Stimulated activated CD4-positive, alpha-beta T cell treated with anti-CD3 and anti-CD28 coated beads, Interleukin-2, amount 100 ng/mL, for 24 hours (primary cell): ENCODE measurements at places on chromosomes 7 and 10.

- no peak for DNase-seq
These were observed 48.1 kb upstream of the CYCS start for GRCh38 chr7:25173184-25173583.

DNA sequence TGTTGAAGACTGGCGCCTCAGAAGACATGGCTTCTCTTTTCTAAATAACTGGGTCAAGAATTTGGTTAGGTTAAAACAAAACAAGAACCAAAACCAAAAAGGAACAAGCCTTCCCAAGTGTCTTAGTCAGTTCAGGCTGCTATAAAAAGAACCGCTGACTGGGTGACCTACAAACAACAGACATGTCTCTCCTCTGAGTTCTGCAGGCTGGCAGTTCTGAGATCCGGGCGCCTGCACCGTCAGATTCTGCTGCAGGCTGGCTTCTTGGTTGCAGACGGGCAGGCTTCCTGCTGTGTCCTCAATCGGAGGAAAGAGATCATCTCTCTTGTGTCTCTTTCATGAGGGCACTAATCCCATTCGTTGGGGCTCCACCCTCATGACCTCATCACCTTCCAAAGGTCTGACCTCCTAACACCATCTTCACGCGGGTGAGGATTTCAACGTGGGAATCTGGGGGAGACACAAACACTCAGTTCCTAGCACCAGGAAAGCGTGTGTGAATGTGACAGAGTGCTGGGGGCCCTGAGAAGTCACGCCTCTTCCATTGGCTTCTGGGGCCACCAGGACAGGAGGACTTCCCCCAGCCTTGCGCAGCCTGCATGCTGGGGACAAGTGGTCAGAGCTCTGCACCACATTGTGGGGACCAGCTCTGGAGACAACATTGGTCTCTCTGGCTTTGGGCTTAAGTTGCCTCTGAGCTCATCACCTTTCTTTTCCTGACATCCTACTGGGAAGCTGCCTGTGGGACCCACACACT is 63.1 kb downstream of the ASB13 start:
- DNase-seq = no peak

DNA sequence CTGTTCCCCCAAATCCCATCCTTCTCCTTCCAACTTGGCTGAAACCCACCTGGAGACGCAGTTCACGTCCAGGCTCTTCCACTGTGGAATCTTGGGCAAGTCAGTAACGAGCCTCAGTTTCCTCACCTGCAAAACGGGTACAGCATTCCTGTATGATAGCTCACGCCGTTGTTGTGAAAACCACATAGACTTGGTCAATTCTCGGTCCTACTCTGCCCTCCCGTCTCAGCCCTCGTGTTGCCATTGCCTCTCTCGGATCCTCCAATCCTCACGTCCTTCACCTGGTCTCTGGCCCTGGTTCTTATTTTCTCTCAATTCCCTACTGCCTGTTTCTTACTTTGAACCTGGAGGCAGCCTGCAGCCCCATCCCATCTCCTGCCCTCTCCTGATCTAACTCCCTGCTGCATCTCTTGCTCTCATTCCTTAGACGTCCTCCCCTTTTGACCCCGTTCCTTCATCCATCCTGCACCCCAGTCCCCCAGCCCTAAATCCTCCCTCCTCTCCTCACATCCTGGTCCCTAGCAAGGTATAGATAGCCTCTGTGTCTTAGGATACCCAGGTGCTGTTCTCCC is 2.0 kb upstream of the MUC12 start:
- DNase-seq = no peak

DNA sequence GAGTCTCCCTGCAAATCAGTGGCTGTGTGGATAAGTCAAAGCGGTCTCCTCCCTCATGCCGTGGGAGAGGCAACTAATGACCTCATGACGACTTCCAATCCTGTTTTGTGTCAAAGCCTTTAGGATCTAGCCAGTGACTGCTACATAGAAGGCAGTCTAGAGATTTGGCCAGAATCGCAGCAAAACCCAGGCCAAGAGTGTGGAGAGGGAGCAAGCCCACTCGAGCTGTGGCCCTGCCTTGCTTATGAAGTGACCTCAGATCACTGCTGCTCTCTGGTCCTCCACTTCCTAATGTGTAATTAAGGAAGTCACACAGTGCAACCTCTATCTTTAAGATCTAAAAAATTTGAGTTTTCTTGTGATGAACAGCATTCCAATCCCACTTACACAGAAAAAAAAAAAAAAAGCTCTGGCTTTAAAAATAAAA is 296.7 kb upstream of the KLF6 start:
- DNase-seq = no peak

- no peak for DNase-seq
These were observed 27.8 kb downstream of the SLC26A5 start for GRCh38 chr7:103418241-103418640.

GRCh38 chr10:132550366-132551092 is 12.9 kb downstream of the INPP5A start:
- DNase-seq = no peak

DNA sequence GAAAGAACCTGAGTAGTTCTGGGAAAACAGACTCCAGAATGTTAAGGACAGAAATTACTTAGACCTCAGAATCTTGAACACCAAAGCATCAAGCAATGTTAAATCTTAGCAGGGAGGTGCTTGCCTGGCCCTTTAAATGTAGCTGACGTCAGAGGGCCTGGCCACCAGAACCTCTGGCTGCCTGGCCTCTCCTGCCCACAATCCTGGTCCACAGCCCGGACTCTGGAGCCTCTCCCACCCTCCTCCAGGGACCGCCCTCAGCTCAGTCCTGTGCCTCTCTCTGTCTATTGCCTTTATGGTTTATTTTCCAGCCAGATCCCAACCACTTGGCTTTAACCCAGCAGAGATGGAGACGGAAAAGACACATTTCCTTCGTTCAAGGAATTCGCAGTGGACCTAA is 42.2 kb upstream of the EGR2 start:
- no peak for DNase-seq

GRCh38 chr10:3942937-3943489 is 158.0 kb upstream of the KLF6 start:
- DNase-seq = no peak

GRCh38 chr10:7193369-7193768 is 217.5 kb downstream of the SFMBT2 start:
- peak; percentile 53 for DNase-seq

GRCh38 chr7:20895563-20895962 is 108.9 kb upstream of the SP8 start:
- no peak for DNase-seq

GRCh38 chr7:158488181-158488971 is 99.2 kb downstream of the PTPRN2 start:
- no peak for DNase-seq
